WERI-Rb-1 (cell line): ENCODE measurements at places on chromosomes 4 and X.

- DNase-seq: no peak
Observed at GRCh38 chrX:40644176-40644575, 3.2 kb downstream of the CXorf38 start.

GRCh38 chr4:95288552-95288951 is 260.2 kb downstream of the UNC5C start:
- DNase-seq: no peak

DNA sequence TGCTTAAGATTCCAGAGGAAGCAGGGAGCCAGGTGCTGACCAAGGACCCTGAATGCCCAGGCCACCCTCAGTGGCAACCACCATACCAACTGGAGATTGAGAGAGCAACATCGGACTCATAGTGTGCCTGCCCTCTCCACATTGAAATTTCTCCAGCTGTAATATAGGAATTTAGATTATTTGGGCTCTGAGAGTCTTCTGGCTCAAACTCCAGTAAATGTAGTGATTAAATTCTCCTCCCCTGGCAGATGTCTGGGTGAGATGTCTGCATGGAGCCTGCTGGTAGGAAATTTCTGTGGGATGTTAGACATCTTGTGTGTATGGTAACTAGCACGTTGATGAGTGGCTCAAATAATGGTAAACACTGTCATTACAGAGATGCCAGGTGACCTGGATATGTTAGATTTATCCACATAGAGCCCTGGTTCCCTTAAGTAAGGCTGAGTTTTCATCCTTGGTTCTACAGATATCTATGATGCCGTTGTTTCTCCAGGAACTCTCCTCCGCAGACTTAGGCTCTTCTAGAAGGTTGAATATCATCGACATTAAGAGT is 70.6 kb downstream of the CLNK start:
- no peak for DNase-seq

GRCh38 chr4:175504318-175504717 is 307.7 kb downstream of the GPM6A start:
- DNase-seq: no peak

DNA sequence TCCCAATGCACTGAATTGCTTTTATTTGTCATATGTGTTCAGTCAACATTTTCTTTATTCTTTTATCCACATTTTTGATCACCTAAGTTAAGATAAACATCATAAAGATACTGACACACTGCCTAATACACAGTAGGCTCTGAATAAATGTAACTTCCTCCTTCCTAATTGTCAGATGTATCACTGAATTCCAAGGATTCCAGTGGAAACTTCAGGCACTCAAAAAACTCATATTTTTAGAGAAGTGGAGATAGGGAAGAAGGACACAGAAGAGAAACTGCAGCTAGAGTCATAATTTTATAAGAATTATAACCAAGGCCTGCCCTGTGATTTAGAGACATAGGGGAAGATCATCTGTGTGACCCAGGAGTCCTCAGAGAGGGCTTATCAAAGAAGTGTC is 753.3 kb downstream of the ADGRL3 start:
- DNase-seq: no peak

DNA sequence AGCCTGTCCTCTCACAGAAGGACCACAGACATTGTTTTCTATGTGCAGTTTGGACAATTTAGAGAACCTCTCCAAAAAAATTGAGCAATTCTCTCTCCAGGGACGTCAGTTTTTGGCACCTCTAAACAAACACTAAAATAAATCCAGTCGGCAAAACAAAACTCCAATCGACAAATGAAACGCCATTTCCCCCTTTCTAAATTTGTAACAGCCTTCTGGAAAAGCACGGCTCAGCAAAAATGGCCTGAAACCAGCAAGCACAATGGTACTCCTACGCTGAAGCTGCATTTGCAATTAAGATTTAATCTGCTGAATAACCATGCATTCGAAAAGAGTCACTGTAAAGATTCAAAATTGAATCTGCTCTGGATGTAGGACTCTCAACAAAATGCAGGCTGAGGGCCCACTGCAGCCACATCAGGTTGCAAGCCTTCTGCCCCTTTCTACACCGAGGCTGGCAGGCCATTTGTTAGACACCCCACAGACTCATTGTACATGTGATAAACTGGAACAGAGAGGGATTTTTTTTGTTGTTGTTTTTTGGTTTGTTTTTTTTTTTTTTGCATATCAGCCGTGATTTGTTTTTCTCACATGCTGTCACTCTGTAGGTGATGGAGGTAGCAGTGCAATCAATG is 79.9 kb upstream of the MAP3K15 start:
- DNase-seq: no peak

DNA sequence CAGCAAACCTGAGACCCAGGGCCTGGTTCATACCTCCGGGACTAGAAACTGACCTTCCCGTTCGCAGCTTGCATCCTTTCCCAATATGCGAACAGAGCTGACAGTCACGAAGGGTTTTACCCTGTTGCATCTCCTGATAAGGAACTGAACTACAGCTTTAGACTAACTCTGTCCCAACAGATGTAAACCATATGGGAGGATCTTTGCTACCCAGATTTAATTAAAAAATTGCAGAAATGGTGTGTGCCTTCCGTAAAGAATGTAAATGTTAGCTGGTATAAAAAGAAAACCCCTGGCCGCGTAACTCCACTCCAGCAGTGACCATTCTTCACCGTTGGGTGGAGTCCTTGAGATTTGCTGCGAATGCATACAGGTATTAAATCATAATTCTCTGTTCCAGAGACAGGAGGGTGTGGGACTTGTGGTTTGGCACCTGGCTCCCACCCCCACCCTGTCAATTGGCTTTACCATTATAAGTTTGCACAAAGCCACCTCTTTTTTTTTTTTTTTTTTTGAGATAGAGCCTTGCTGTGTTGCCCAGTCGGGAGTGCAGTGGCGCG is 40.6 kb upstream of the SORCS2 start:
- no peak for DNase-seq

DNA sequence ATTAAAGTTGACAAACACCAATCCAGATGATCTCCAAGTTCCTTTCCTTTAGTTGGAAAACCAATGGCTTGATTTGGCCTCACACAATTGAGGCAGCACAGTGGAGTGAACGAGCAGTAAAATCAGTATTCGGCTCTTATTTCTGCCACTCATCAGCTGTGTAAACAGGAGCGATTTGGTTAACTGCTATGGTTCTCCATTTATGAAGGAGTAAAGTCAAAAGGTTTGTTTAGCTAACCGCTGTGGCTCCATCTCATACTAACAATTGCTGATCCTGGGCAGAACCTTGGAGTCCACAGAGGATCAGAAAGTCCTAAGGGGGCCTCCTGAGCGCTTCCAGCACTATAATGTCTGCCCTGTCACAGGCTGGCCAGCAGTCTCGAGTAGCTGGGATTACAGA is 54.5 kb upstream of the EXOC1L start:
- no peak for DNase-seq

DNA sequence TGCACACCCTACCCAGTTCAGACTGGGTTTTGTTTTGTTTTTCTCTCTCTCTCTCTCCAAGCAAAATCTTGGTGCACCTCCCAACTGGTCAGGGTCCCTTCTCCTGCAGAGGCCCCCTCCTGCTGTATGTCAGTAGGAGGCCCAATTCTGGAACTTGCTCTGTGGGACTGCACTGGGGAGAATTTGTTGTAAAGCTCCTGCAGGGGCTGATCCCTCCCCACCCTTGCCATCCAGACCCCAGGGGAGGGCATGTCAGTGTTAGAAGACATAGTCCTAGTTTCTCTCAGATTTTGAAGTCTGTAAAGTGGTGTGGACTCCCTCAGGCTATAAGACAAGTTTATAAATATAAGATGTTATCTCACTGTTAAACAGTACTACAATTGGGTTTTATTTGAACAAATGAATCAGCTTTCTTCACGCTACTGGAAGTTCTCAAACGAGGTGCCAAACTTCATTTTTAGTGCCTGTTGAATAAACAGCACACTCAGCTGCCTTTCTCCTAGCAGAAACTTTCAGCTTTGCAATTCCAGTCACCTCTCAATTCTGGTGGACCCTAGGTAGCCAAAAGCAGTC is 88.6 kb upstream of the FRMPD3 start:
- DNase-seq: no peak

DNA sequence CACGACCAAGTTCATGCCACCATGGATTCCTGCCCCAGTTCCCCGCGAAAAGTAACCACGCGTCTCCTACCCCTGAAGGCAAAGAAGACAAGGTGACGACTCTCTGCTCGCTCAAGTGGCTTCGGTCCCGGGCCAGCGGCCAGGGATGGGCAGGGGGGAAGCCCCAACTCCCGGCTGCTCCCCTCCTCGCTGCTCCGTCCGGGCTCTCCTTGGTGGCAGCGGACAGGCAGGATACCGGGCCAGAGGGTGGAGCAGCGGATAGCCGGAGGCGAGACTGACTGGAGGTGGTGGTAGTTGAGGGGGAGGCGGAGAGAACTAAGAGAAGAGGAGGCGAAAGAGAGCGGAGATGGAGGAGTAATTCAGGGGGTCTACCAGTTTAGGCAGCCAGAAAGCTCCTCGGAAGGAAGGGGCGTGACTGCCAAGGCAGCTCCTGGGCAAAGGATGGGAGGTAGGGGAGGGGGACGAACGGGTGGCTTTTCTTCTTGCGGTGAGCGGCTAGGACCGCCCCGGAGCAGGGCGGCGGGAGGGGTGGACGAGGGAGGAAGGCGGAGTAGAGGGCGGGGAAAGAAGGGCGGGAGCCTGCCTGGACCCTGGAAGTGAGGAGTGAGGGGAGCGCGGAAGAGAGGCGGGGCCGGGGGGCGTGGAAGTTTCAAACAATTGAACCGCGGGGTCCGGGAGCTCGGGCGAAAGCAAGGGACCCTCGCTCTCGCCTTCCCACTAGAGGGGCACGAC is at the start of gene AMOT:
Gene AMOT (minus strand): TSS at position 450 of the 732 bp plus-strand sequence. CDS start 17,705 bp downstream, outside the sequence.
- peak; percentile 92 for DNase-seq

GRCh38 chr4:164550989-164551712 is 202.8 kb upstream of the SMIM31 start:
- no peak for DNase-seq

- no peak for DNase-seq
Observed at GRCh38 chr4:8155048-8155447, 3.6 kb downstream of the ABLIM2 start.

DNA sequence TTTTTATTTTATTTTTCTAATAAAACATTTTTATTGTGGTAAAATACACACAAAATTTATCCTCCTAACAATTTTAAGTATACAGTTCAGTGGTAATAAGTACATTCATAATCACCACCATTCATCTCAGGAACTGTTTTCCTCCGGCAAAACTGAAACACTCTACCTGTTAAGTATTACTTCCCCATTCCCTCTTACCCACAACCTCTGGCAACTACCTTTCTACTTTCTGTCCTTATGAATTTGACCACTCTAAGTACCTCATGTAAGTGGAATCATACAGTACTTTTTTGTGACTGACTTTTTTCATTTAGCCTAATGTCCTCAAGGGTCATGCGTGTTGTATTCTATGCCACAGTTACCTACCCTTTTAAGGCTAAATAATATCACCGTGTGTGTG is 21.1 kb upstream of the HSFX4 start:
- DNase-seq: no peak

- DNase-seq: no peak
Observed at GRCh38 chrX:110966839-110967238, 129.2 kb upstream of the PAK3 start.

- no peak for DNase-seq
Observed at GRCh38 chrX:53587795-53588420, 98.6 kb downstream of the HUWE1 start.
